Mucosa of descending colon (tissue), 3 donors: ENCODE measurements at places on chromosomes 7 and 10. TPM values are rescaled to one million over a fixed set of nuclear protein-coding genes. Genes with fewer than 3 reads are reported as not detected.

EIF4EBP2 gene
- 105 TPM for total RNA-seq

POM121L12 gene
- not detected for total RNA-seq

HMX2 gene
- total RNA-seq = 0.17 TPM

OR2A1 gene
- total RNA-seq = not detected

MYL10 gene
- total RNA-seq = not detected

ADCY1 gene
- total RNA-seq = 0.55 TPM

CYP26A1 gene
- not detected for total RNA-seq

NYAP1 gene
- 2.8 TPM for total RNA-seq

LAMB4 gene
- 0.22 TPM for total RNA-seq

AMZ1 gene
- 0.61 TPM for total RNA-seq

- no peak for DNase-seq
Measured at GRCh38 chr10:34670081-34670480, 145.0 kb downstream of the PARD3 start.

- no peak for DNase-seq
Measured at GRCh38 chr7:123929107-123929506, 4.1 kb downstream of the SPAM1 start.

GRCh38 chr7:9029681-9030530 lies 596.5 kb downstream of the NXPH1 start:
- no peak for DNase-seq

DNA sequence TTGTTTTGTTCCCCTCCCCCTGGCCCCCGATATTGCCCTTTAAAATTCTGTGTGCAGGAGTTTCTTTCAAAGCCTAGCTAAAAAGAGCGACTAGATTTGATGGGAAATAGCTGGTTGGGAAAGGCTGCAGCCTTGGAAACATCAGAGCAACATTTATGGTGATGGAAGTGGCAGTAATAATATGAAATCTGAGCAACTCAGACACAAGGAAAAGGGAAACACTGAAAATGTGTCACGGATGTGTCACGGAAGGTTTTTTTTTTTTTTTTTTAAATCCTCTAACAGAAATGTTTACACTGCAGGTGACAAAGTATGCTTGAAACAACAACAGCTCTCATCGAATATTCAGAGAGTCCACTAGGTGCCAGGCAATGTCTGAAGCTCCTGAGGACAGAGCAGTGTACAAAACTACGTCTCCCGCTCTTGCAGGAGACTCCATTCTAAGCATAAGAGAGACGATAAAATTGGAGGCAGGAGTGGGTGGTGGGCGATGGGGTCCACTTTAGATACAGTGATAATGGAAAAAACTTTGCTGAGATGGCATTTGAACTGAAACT lies 143.0 kb downstream of the RSU1 start:
- DNase-seq = no peak

DNA sequence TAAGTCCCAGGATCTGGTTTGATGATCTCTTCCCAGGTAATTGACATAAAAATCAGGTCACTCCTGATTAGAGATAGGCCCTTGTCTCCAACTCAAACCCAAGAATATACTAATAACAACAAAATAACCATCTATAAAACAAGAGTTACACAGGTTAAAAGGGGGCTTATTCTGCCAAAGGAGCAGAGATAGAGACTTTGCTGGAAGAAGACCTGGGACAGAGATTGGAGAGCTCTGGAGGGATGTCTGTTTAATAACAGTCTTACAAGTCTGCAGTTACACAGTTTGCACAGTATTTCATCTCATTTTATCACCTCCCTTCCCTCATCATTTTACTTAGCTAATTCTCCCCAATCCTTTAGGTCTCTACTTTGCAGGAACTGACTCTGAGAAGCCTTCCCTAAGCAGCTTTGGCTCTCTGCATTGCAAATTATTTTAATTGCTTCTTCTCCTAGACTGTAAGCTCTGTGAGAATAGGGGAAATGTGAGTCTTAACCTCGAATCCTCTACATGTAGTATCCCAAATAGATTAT lies 3.7 kb upstream of the ZNF438 start:
- DNase-seq = no peak

DNA sequence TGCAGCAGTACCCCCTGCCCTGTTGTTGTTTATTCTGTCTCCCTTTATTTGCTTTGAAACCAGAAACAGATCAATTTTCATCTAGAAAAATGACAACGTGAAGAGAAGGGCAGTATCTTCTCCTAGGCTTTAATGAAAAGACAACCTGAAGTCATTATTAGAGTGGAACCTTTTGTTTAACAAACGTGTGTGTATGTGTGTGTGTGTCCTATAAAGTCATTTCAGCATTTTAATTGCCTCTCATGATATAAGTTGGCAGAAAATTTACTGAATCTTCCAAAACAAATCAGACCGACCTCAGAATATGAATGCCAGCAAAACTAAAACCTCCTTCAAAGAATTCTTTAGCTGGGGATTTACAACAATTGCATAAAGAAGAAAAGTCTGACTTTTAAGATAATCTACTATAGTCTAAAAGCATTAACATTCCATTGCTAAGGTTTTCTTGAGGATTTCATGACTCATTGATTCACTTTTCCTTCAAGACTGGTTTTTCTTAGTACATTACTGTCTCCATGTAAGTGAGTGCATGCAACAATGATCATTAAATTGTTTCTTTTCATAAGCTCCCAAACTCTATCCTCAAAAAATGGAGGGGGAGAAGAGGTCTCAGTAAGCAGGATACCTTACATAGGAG lies 3.2 kb downstream of the GLI3 start:
- DNase-seq = no peak

DNA sequence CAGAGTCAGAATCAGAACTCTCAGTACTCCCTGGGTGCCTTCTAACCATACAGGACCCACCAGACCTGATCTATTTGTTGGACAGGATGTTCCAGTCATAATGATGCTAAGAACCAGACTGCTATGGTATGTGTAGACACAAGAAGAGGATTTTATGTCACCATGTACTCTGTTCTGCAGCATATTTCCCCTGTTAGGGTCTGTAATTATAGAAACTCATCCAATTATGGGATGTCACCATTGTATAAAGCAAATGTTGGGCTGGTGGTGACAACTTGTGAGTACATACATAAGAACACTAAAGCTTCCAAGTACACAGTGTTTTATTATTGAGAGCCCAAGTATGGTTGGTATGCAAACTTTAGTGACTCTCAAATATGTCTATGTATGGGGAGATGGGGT lies 67.1 kb upstream of the AGBL3 start:
- DNase-seq = no peak

DNA sequence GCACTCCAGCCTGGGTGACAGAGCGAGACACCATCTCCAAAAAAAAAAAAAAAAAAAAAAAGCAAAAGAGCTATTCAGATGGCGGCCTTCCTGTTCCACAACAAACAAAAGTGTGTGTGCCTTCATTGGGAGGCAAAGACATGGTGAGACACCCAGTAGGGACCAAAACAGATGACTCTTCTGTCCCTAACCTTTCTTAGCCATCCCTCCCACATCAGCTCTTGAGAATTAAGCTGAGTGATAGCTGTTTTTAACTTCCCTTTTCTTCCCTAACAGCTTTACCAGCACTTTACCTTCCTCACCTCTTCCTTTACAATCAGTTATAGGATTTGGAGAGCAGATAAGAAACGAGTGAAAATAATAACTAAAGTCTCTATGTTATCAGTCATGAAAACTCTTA lies 48.2 kb downstream of the ARMH3 start:
- no peak for DNase-seq

DNA sequence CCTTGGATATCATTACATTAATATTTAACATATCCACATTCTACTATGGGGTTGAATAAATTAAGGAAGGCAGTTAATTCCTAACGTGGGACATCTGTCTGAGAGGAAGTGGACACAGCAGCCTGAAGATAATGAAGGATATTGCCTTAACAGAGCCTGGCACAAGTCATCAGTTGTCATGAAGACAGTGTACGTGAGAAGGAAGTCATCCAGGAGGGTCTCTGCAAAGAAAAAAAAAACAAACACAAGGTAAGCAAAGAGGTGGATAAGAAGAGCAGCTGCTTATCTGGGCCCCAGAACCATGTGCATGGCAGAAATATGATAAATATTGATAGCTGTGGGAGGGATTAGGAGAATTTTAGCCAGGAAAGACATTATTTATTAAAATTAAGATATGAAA lies 190.0 kb downstream of the RAPGEF5 start:
- DNase-seq = no peak

GRCh38 chr7:127123220-127123619 lies 129.5 kb downstream of the GRM8 start:
- no peak for DNase-seq

- DNase-seq = no peak
Measured at GRCh38 chr10:63390521-63390920, 75.3 kb downstream of the JMJD1C start.

DNA sequence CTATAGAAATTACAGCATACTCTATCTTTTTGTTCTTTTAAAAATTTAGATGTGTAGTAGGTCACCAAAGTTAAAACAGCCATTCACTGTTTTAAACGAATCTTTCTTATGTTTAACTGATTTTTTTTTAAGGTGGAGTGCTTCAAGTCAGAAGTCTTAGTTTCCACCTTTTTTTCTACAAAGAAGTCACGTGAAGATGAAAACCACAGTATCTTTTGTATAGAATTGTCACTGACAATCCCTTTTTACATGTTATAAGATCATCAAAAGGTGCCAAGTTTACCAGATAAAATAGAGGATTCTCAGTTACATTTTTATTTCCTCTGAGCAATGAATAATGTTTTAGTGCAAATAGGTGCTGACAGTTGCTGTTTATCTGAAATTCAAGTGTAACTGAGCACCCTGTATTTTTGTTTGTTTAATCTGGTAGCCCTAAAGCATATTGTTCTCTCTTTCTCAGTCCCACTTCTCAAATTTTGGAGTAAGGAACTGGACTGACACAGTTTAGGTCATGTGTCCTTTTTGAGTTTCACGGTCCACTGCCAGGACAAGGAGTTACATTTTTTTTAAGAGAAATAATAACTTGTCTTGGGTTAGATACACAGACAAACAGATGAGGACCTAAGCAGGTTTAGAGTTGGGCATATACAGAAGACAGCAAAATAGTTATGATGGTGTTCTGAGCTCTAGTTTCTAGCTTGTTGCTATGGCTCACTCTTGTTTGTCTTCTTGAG lies 233.2 kb upstream of the MBL2 start:
- DNase-seq = no peak

DNA sequence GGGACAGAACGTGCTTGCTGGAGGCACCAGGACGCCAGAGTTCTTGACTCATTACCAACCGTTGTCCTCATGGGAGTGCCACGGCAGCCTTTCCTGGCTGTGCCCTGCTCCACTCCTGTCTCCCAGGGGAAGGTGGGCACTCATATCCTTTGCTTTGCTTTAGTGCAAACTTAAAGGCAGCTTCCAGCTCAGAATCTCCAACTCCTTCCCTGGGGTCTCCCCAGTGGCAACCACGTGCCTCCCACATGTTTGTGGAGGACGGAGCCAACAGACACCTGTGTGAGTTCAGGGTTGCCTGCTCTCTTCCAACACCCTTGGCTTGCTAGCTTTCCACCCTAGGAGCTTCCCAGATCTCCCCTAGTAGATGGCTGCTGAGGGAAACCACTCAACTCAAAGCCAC lies 52.0 kb upstream of the HMX3 start:
- DNase-seq = no peak
